ENCODE measurements at places on chromosomes 6 and 20.

- no peak for DNase-seq
Measured at GRCh38 chr6:121222656-121223055, 111.6 kb downstream of the TBC1D32 start.

DNA sequence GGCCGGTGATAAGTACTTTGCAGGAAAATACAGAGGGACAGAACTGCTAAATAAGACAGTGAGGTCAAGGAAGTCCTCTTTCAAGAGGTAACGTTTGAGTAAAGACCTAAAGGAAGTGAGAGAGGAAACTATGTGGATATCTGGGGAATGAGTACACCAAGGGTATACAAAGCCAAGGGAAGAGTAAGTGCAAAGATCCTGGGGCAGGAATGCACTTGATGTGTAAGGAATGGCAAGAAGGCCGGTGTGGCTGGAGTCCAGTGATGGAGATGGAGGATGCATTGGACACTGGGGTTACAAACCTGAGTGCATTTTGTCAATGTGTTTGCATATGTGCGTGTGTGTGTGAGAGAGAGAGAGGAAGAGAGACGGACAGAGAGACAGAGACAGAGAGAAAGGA, 32.1 kb upstream of the TGM2 start:
- DNase-seq, result no peak

GRCh38 chr20:57483287-57484050, 41.5 kb downstream of the CTCFL start:
- no peak for DNase-seq

GRCh38 chr20:56422076-56422823, 10.2 kb downstream of the CASS4 start:
- no peak for DNase-seq

- no peak for DNase-seq
Measured at GRCh38 chr6:15512721-15513120, 150.1 kb downstream of the DTNBP1 start.

DNA sequence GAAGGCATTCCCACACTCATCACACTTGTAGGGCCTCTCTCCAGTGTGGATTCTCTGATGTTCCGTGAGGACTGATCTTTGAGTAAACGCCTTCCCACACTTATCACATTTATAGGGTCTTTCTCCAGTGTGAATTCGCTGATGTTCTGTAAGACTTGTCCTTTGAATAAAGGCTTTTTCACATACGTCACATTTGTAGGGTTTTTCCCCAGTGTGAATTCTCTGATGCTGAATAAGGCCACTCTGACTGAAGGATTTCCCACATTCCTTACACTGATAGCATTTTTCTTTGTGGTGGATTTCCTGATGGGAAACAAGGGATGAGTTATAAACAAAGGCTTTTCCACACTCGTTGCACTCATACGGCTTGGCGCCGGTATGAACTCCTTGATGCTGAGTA, 8.9 kb downstream of the ZSCAN12 start:
- no peak for DNase-seq

DNA sequence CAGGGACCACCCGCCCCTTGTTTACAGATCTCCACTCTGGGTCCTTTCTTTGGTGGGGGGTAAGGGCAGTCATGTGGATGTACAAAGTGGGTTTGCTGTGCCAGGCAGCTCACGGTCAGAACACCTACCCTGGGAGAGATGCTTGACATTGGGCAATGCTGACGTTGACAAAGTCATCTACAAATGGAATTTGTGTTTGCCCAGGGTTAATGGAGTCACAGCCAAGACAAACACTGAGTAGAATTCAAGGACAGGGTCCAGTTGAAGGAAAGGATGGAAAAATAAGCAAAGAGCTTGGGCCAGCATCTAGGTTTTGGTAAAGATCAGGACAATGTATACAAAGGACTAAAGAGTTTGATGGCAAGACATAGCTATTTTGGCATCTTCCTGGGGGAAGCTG, 54.7 kb downstream of the MOCS1 start:
- DNase-seq, result no peak

- no peak for DNase-seq
Measured at GRCh38 chr6:9083108-9083507, 647.8 kb upstream of the SLC35B3 start.

- no peak for DNase-seq
Measured at GRCh38 chr6:163576114-163576513, 161.6 kb downstream of the QKI start.

- no peak for DNase-seq
Measured at GRCh38 chr6:5050009-5050408, 35.1 kb upstream of the PPP1R3G start.

Measured in activated CD4-positive, alpha-beta T cell treated with anti-CD3 and anti-CD28 coated beads for 1 hour (primary cell).